Ovary (tissue), 10 donors: ENCODE measurements at places on chromosomes 16 and 17.
A peak's percentile ranks its signal among the peaks of the same experiment; 100 is the strongest.

- H3K27ac ChIP-seq: no peak overlapping the region
- H3K27me3 ChIP-seq: no peaks in the 10 kb centered on the region
- no peak overlapping the region for H3K4me3 ChIP-seq
- H3K4me1 ChIP-seq: no peaks in the 10 kb centered on the region
- no peak for DNase-seq
- no peaks in the 10 kb centered on the region for H3K36me3 ChIP-seq
Observed at GRCh38 chr17:72413077-72414031, 292.5 kb downstream of the SOX9 start.

DNA sequence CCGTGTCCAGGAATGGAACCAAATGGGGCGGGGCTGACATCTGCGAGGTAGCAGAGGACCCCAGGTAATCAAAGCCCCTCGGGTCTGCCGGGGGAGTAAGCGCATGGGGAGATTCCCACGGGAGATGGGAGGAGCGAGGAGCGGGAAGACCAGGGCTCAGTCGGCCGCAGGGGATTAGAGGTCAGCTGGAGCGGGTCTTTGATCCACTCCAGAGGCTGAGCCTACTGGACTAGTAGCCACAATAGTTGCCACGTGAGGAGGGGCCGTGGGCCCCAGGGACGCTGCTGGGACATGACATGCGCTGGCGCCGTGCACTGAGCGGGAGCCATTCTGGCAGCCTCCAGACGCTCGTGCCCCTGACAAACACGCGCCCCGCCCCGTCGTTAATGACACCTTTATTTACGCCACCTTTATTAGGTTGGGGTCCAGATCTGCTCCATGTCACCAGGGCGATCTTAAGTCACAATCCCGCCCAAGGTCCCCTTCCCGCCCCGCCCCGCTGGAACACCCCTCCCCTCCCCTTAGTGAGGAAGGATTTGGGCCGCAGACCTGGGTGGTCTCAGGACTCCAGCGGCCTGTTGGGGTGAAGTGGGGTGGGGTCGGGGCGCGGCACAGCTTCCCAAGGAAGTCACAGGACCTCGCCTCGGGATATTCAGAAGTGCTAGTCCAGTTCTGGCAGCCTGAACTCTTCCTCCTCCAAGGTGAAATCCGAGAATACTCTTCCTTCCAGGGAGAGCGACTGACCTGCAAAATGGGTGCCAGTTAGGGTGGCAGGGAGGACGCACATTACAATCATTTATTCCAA lies 15.0 kb downstream of the PPY start:
- H3K27me3 ChIP-seq: no peaks in the 10 kb centered on the region
- no peak overlapping the region for H3K4me3 ChIP-seq
- DNase-seq: no peak
- H3K4me1 ChIP-seq: no peaks in the 10 kb centered on the region
- H3K27ac ChIP-seq: no peak overlapping the region

- H3K27me3 ChIP-seq: no peaks in the 10 kb centered on the region
- H3K27ac ChIP-seq: no peak overlapping the region
- DNase-seq: no peak
- no peak overlapping the region for H3K4me3 ChIP-seq
Observed at GRCh38 chr16:934178-934577, 36.6 kb downstream of the LMF1 start.

GRCh38 chr16:73179705-73180331 lies 131.9 kb upstream of the ZFHX3 start:
- no peak overlapping the region for H3K27ac ChIP-seq
- H3K4me3 ChIP-seq: no peak overlapping the region
- H3K36me3 ChIP-seq: no peaks in the 10 kb centered on the region
- peaks cover 3% of the 10 kb centered on the region for H3K4me1 ChIP-seq
- H3K27me3 ChIP-seq: no peaks in the 10 kb centered on the region
- peak; percentile 62 for DNase-seq

DNA sequence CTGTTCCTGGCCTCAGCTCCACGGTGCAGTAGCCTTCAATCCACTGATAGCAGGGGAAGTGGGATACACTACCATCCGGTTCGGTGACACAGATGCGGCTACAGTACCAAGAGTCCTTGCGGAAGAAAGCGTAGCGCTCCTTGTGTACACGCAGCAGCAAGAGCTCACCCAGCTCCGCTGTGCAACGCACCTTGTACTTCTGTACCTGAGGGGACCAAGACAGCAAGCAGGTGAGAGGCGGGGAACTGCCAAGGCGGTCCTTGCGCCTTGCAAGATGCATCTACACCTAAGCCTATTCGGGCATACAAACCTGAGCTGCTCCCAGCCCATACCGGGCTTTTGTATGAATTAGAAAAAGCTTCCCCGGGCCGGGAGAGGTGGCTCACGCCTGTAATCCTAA lies 1.5 kb downstream of the ALOXE3 start:
- H3K27ac ChIP-seq: no peak overlapping the region
- no peaks in the 10 kb centered on the region for H3K27me3 ChIP-seq
- no peak overlapping the region for H3K4me3 ChIP-seq

DNA sequence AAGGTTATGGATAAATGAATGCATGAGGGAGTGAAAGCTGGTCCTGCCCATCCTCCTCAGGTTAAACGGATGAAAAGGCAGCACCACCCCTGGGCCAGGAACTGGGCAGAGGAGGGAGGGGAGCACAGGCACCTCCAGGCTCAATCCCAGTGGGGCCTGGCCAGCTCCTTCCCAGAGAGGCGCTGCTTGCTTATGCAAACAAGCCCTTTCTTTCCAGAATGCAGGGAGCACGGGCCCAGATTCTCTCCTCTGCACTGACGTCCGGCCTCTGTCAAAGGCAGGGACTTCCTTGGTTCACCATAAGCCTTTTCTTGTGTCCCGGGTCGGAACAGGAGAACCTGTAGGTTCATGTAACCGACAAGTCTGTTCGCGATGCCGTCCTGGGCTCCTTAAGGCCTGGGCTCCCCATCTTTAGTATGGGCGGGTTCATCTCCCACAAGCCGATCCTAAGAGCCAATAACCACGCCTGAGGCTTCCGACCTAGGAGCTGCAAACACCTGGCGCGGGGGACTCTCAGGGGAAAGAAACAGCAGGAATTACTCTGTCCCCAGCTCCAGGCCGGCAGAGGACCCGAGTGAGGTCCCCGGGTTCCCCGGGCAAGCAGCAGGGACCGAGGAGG lies 16.3 kb downstream of the ENPP7 start:
- no peak for DNase-seq
- no peaks in the 10 kb centered on the region for H3K4me1 ChIP-seq
- no peak overlapping the region for H3K27ac ChIP-seq
- H3K27me3 ChIP-seq: peaks cover 6% of the 10 kb centered on the region

DNA sequence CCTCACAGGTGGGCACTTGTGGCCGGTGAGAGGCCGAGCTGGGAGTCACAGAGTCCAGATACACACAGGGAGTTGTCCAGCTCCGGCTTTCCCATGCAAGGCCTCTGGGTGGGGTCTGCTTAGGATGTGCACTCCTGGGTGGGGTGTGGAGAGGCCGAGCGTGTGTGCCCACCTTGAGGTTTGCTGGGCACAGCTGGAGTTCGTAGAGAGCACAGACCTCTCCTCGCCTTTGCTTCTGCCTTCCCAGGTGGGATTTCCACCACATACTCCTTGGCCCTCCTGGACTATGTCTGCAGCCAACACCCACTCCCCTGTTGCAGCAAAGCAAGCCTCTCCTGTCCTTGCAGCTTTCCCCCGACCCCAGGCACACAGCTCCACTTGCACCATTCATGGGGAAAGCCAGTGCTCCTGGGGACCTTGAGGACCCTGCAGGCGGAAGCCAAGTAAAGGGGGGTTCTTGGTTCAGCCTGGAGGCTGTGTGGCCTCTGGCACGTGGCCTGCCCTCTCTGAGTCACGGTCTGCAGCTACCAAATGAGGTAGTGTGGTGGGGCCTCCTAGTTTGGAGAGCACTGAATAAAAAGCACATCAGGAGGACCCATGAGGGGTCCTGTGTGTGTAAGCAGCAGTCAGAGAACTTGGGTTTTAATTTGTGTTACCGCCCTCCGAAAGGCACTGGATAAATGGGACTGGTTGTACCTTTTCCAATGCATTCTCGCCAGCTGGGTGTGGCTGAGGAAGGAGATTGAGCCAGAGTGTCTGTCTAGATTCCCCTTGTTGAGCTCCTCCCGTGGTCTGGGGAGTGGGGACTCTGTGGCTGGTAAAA lies 31.5 kb downstream of the MPRIP start:
- no peak overlapping the region for H3K4me3 ChIP-seq
- H3K36me3 ChIP-seq: no peaks in the 10 kb centered on the region
- no peak for DNase-seq

DNA sequence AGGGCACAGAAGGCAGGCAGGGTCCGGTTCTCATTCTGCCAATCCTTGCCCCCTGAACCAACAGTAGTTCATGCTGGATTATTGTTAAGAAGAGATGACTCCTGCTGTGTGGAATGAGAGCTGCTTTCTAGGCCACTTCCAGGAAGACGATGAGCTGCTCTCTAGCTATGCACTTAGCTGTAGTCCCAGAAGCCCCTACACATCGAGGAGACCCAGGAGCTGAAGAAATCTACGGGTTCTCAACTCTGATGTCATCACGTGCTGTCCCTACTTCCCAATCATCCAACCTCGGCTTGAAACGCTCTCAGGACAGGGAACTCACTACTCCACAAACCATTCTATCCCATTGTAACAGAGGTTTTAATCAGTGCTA lies 29.0 kb upstream of the EMP2 start:
- no peaks in the 10 kb centered on the region for H3K27me3 ChIP-seq
- H3K4me3 ChIP-seq: no peak overlapping the region
- H3K36me3 ChIP-seq: no peaks in the 10 kb centered on the region
- no peak for DNase-seq
- H3K27ac ChIP-seq: no peak overlapping the region

DNA sequence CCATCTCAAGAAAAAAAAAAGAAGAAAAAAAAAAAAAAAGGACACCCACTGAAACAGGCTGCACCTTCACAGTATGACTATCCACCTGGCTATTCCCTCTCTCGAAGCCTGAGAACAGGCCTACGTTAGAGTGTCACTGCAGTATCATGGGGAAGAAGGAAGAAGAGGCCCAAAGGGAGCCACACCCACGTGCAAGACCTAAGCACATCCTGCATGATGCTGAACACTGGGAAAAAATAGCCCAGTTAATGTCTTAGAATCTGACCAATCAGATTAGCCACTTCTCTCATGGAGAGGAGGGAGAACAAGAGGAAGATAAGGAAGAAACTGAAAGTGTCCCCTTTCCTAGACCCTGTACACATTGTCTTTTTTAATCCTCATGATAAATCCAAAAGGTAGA lies 19.5 kb upstream of the MED13 start:
- no peak overlapping the region for H3K27ac ChIP-seq
- H3K27me3 ChIP-seq: no peaks in the 10 kb centered on the region
- DNase-seq: no peak
- no peak overlapping the region for H3K4me3 ChIP-seq

GRCh38 chr17:49987681-49988441 lies 7.2 kb downstream of the DLX3 start:
- H3K36me3 ChIP-seq: no peaks in the 10 kb centered on the region
- peaks cover 3% of the 10 kb centered on the region for H3K4me1 ChIP-seq
- H3K4me3 ChIP-seq: no peak overlapping the region
- no peak for DNase-seq
- no peak overlapping the region for H3K27ac ChIP-seq
- H3K27me3 ChIP-seq: no peaks in the 10 kb centered on the region

GRCh38 chr17:10844621-10845387 lies 6.9 kb upstream of the PIRT start:
- H3K36me3 ChIP-seq: no peaks in the 10 kb centered on the region
- DNase-seq: peak; percentile 79
- peak overlapping the region; percentile 39 for H3K4me3 ChIP-seq
- peaks cover 4% of the 10 kb centered on the region for H3K4me1 ChIP-seq

DNA sequence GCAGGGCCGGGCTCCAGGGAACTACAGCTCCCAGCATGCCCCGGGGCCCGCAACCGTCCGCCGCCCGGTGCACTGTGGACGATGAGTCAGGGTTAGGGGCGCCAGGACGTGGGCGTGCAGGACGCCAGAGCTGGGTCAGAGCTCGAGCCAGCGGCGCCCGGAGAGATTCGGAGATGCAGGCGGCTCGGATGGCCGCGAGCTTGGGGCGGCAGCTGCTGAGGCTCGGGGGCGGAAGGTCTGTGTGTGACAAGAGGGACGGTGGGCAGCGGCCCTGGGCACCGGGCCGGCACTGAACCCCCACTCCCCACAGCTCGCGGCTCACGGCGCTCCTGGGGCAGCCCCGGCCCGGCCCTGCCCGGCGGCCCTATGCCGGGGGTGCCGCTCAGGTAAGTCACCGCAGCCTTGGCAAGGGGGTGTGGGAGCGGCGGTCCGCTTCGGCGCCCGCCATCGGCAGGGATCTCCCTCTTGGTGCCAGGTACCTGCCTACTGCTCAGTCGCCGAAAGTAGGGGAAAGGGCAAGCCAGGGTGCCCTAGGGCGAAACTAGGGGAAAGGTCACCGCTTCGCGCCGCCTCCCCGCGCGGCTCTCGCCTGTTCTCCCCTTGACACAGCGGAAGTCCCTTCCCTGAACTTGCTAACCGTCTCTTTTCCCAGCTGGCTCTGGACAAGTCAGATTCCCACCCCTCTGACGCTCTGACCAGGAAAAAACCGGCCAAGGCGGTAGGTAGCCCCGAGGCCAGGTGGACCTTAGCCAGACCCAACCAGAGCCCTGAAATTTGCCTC lies at the start of the genes ACADVL and DLG4:
TSS of gene ACADVL (plus strand) at position 127 of the 781 bp plus-strand sequence. CDS start at position 174, 47 bp downstream.
TSS of gene DLG4 (minus strand) at position 25 of the 781 bp plus-strand sequence.
- peak within 1 kb of the TSS; percentile 92 for H3K27ac ChIP-seq
- H3K4me1 ChIP-seq: peaks cover 16% of the 10 kb centered on the region
- peak; percentile 95 for DNase-seq
- no peaks in the 10 kb centered on the region for H3K27me3 ChIP-seq
- H3K36me3 ChIP-seq: no peaks in the 10 kb centered on the region

DNA sequence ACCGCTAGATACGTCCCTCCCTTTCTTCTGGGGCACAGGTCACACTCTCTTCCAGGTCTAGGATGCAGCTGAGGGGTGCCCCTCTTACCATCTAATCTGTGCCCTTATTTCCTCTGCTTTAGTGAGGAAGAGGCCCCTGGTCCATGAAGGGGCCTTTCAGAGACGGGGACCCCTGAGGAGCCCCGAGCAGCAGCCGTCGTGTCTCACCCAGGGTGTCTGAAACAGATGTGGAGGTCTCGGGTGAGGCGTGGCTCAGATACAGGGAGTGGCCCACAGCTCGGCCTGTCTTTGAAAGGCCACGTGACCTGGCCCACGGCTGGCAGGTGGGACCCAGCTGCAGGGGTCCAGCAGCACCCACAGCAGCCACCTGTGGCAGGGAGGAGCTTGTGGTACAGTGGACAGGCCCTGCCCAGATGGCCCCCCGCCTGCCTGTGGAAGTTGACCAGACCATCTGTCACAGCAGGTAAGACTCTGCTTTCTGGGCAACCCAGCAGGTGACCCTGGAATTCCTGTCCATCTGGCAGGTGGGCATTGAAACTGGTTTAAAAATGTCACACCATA lies 15.6 kb downstream of the SCGB1C2 start:
- H3K4me1 ChIP-seq: no peaks in the 10 kb centered on the region
- DNase-seq: no peak
- H3K4me3 ChIP-seq: no peak overlapping the region
- no peaks in the 10 kb centered on the region for H3K27me3 ChIP-seq
- no peaks in the 10 kb centered on the region for H3K36me3 ChIP-seq
- H3K27ac ChIP-seq: no peak overlapping the region
